ENCODE measurements at places on chromosomes 6 and 20.

DNA sequence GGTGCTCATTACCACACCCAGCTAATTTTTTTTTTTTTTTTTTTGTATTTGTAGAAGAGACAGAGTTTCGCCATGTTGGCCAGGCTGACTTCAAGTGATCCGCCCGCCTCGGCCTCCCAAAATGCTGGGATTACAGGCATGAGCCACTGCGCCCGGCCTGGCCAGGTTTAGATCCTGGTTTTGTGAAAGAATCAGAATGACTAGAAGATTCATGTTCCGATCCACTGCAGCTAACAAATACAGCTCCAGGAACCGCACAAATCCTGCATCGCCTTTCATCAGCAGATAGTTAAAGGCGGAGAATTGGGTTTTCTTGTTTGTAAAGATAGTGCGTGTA lies 151.2 kb upstream of the AKAP12 start:
- no peak for DNase-seq

GRCh38 chr20:17610566-17611289 lies 40.9 kb downstream of the DSTN start:
- DNase-seq = no peak

DNA sequence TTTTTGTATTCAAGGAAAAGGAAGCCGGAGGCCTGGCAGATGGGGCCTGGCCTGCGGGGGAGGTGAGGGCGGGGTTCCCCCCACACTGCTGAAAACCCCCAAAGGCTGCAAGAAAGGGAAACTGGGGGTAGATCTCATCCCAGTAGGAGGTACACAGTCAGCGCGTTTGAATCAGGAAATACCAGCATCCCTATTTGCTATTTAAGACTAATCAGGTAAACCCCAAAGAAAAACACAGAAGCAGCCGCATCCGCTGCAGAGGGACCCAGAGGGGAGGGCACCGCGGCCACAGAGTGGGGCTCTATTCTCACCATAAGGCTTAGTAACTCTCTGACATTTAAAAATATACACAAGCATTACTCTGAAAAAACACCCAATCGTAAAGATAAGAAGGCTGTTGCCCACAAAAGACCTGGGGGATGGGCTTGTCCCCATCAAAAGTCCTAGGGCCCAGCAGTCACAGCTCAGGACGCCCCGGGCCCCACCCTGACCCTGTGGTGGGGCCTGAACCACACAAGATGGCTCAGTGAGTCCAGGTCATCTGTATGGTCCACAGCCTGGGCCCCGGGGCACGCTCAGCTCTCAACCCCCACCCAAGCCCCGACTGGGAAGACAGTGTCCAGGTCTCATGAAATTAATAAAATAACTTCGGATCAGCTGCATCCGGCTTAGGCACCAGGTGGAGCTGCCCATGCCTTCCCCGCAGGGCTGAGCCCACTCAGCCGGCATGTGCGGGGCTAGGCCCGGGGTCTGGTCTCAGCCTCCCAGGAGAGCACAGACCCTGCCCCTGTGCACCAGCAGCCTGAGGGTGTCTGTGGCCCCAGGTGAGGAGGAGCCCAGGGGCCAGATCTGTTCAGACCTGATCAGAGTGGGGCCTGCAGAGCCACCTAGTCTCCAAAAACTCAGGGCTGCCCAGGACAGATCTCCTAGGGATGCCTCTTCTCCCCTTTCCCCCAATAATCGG lies 31.0 kb downstream of the KCNQ2 start:
- peak; percentile 22 for DNase-seq

GRCh38 chr20:21272279-21272678 lies 30.9 kb upstream of the XRN2 start:
- DNase-seq = no peak
